Activated CD4-positive, alpha-beta T cell treated with anti-CD3 and anti-CD28 coated beads, Interleukin-2, amount 10 ng/mL, durations not matched to agents 24 days and 14 days (primary cell): ENCODE measurements at places on chromosomes 4 and X.
A peak's percentile ranks its signal among the peaks of the same experiment; 100 is the strongest.

DNA sequence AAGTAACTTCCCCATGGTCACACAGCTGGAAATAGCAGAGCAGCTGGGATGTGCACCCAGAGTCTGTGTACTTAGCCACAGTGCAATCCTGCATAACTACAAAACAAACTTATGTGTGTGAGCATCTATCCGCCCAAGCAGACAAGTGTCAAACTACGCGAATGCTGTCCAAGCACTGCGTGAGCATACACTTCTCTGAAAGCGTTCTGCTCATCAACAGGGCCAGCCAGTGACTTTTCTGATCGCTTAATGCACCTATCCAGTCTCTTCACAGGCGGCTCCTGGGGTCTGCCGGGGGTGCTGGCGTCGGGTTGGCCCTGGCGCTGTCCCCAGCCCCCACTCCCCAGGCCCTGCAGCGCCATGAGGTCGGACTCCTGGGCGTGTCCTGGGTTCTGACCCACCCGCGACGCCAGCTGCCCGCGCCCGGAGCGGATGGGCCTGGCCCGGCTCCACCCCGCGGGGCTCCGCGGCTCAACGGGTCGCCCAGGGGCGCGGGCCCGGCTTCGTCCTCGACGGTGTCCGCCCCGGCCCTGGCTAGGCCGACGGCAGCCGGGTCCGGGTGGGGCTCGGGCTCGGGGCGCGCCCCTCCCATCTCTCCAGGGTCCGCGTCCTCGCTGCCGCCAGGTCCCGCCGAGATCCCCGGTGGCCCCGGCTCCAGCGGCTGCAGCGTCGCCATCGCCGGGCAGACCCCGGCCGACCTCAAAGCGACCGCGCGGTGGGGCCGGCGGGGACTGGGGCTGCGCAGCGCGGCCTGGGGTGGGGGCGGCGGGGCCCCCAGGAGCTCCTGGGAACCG is 1.3 kb upstream of the ZNF141 start:
- peak; percentile 61 for DNase-seq

DNA sequence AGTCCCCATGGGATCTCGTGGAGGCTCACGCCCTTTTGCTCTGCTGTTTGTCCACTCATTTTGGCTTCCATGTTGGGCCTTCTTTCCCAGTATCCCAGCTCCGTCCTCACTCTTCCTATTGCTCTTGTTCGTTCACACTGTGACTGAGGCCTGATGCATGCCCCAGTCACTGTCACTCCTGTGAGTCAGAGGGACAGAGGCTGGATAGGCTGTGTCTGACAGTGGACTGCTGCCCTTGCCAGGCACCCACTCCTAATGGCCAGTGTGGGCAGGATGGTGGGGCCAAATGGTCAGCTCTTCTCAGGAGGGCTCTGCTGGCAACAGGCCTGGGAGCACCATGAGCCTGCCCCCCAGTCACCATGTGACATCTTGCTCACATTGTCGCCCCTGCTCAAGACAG is 40.0 kb downstream of the HADH start:
- DNase-seq, result no peak

- no peak for DNase-seq
Measured at GRCh38 chrX:2536141-2536540, 35.4 kb upstream of the DHRSX start.

- DNase-seq, result no peak
Measured at GRCh38 chrX:101079736-101080270, 1.1 kb downstream of the TMEM35A start.

DNA sequence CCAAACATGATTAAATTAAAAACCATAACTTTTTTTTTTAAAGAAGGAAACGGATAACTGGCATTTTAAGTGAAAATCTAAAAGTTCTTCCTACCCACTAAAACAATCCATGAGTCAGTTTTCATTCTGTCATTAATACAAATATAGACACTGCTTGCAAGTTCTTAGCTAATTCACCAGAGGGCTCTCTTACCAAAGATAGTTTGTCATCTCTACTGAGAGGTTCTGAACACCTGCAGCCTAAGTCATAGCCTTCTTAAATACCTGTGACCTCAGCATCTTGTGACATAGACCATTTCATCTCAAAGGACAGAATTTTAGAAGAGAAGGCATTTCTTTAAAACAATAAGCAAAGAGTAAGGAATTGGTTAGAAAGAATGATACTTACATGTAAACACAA is 65.3 kb upstream of the FAM120C start:
- no peak for DNase-seq

DNA sequence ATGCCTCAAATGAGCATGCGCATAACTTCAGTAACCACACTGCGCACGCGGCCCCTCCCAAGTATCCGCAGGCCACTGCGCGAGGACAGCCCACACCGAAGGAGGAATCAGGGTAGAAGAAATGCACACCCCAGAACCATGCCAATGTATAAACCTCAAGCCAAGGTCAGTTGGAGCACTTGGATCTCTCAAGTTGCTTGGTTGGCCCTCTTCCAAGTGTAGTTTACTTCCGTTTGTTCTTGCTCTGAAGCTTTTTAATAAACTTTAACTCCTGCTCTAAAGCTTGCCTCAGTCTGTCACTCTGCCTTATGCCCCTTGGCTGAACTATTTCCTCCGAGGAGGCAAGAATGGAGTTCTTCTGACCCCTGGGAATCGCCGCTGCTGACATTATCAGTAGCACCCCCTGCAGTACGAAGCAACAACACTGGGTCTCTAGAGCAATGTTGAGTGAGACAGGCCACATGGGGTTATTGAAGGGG is 22.0 kb upstream of the SPINK2 start:
- no peak for DNase-seq

- no peak for DNase-seq
Measured at GRCh38 chrX:84830836-84831235, 172.8 kb upstream of the APOOL start.

- DNase-seq, result no peak
Measured at GRCh38 chr4:158630893-158631292, 40.8 kb downstream of the C4orf46 start.

- DNase-seq, result no peak
Measured at GRCh38 chr4:168562041-168562571, 65.3 kb downstream of the PALLD start.

GRCh38 chr4:158857951-158858350 is 89.1 kb downstream of the FNIP2 start:
- no peak for DNase-seq

DNA sequence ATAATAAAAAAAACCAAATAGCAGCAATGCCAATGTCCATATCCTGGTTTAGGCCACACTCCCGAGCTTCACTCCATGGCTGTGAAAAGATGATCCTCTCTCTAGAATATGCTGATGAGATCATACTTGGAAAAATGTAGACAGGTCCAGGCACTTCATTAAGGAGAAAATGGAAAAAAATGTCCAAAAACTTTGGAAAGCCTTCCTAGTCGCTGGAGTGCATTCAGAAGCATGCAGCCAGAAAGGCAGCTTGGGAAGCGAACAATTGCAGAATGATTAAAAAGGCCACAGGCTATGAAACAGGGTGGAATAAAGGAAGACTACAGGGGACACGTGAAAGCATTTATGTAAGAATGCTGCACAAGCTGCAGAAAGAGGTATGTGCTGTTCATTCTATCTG is 165.6 kb upstream of the HCCS start:
- no peak for DNase-seq

- peak; percentile 73 for DNase-seq
Measured at GRCh38 chr4:76689145-76689817, 208.7 kb downstream of the SOWAHB start.

GRCh38 chr4:175252642-175253041 is 334.5 kb downstream of the ADAM29 start:
- DNase-seq, result no peak

GRCh38 chrX:13742397-13743176 is 8.0 kb downstream of the OFD1 start:
- peak; percentile 73 for DNase-seq

DNA sequence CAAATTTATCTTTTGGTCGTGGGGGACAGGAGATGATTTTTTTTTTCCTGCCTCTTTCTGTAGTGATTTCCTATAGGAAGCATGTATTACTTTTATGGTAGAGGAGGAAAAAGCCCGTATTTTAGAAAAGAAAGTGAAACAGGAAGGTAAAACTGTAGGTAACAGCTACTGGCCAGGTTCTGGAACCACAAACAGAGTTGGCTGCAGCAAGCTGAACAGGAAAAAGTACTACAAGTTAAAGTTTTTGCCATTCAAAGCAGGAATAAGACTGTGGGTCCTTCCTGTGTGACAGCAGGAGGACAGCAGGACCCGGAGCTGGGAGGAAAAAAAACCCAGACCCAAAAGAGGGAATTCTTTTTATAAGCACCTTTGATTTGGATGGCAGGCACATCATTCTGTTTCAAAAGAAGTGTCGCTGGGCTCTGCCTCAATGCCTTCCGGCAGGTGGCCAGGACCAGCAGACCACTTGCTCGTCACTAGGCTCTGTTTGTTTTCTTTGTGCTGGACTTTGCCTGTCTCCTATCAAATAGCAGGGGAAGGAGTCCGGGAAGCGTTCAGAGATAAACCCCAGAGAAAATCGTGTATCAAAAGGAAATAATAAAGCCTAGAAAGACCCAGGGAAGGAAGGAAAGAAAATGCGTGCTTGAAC is 277.9 kb downstream of the ADGRA3 start:
- peak; percentile 66 for DNase-seq

GRCh38 chr4:7709431-7709830 is 230.2 kb downstream of the AFAP1 start:
- no peak for DNase-seq

DNA sequence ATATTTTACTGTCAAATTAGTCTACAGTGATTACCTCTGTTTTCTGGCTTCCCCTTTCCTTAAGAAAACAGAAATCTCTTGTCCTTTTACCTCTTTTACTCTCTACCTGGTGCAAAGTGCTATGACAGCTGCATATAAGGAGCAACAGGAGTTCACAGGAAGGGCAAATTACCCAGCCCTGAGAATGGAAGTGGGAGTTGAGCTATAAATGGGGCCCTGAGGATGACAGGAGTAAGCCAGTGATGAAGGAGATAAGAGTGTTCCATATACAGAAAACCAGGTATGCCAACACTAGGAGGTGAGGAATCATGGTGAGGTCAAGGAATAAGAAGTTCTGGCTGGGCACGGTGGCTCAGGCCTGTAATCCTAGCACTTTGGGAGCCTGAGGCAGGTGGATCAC is 4.5 kb upstream of the HSD17B13 start:
- DNase-seq, result no peak

DNA sequence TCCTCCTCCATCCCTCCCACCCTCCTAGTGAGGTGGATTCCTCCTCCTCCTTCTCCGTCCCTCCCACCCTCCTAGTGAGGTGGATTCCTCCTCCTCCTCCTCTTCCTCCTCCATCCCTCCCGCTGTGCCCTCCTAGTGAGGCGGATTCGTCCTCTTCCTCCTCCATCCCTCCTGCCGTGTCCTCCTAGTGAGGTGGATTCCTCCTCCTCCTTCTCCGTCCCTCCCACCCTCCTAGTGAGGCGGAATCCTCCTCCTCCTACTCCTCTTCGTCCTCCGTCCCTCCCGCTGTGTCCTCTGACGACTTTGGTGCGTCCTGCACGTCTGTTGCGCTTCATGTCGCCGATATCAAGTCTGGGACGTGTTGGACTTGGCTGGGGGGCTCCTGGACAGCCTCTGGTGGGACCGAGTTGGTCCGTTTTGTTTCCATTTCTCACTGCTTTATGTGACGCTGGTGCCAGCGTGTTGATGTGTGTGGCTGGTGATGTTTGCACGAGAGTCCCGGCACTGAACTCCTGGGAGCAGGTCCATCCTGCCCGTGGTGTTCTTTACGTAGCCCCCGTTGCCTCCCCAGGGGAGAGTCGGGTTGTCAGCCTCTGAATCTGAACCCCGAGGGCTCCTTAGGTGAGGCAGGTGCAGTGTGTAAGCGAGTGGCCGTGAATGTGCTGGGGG is 5.4 kb downstream of the AKAP17A start:
- DNase-seq, result no peak

- DNase-seq, result no peak
Measured at GRCh38 chrX:108131471-108131870, 39.9 kb downstream of the ATG4A start.

GRCh38 chr4:14323191-14323590 is 679.1 kb upstream of the CPEB2 start:
- no peak for DNase-seq

GRCh38 chr4:70452946-70453345 is 19.1 kb upstream of the MUC7 start:
- no peak for DNase-seq

- DNase-seq, result peak; percentile 63
Measured at GRCh38 chrX:107684956-107685385, 56.7 kb downstream of the PRPS1 start.

- no peak for DNase-seq
Measured at GRCh38 chrX:153794897-153795816, 689 bp downstream of the SSR4 start.

GRCh38 chrX:105190252-105190853 is 30.1 kb downstream of the TEX13A start:
- DNase-seq, result peak; percentile 55

DNA sequence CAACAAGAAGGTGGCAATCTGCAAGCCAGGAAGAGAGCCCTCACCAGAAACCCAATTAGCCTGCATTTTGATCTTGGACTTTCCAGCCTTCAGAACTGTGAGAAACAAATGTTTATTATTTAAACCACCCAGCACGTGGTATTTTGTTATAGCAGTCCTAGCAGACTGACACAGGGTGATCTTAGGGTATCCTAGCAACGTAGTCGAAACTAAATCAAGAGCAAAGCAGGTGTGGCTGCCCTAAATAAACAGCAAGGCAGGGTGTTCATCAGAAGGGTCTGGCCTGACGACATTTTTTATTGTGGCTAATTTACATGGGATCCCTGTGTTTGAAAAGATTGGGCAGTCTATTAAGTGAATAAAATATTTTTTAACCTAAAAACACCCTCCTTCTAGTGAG is 198.8 kb downstream of the VEGFC start:
- DNase-seq, result peak; percentile 4

GRCh38 chr4:112038861-112039260 is 106.4 kb upstream of the FAM241A start:
- DNase-seq, result no peak

DNA sequence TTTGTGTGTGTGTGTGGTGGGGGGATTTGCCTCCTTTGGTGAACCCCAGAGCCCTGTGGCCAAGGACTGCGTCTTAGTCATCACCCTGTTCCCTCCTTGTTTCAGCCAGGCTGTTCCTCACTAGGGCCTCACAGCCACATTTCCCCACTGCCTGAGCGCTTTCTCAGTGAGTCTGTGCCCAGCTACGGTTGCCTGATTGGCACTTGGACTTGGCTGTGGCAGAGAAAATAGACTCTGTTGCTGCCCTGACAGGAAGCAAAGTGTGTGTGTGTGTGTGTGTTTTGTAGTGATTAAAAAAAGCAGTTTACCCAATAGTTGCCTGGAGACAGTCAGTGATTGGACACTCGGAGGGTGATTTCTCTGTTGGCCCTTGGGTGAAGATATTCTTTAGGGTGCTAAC is 113.0 kb downstream of the UCHL1 start:
- no peak for DNase-seq

DNA sequence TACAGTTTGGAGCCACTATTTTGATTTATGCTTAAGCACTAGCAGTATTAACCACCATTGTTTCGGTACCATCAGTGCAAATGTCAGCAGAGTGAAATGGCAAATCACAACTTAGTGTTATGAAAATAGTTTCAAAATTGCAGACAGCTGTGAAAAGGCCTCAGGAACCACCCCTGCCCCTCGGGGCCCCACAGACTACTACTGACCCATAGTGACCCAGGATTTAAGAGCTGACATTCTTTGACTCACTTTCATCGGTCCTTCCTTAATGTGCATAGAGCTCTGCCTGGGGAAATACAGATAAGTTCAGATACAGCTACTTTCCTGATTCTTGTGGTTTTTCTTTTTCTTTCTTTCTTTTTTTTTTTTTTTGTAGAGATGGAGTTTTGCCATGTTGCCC is 3.3 kb upstream of the BBS7 start:
- no peak for DNase-seq
